ENCODE measurements at places on chromosomes 12 and 14.

DNA sequence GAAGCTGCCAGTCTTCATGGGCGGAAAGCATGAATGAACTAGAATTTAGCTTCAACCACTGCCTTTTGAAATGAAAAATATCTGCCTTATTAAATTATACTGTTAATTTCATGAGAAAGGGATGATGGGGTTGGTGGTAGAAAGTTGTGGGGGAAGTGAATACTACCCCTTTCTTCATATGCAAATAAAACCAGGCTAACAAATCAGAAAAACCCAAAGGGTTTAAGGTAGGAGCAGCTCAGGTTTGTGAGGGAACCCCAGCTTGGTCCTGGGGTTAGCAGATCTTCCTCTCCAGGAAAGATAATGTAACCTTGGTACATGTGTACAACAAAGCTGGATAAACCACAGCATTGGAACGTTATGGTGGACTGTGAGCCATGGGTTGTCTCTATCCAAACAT is 84.0 kb downstream of the PPP2R5C start:
- DNase-seq, result no peak

DNA sequence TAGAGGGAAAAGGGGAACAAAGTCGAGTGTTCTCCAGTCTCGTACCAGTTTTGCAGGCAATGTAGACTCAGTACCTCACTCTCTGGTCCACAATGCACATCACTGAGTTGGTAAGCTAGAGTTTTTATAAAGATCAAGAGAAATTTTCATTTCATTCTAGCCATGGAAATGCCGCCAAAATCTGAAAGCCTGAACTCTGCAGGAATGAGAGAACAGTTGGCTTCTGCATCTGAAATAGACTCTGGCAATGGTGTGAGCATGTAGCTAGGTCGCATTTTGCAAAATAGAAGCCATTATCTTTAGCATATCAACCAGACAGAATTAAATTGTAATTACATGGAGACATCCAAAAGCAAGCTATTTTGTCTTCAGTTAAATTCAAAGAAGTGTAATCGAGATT is 381.0 kb downstream of the NOVA1 start:
- DNase-seq, result no peak

GRCh38 chr12:100128512-100128908 is 14.2 kb downstream of the BLTP3B start:
- DNase-seq, result no peak

DNA sequence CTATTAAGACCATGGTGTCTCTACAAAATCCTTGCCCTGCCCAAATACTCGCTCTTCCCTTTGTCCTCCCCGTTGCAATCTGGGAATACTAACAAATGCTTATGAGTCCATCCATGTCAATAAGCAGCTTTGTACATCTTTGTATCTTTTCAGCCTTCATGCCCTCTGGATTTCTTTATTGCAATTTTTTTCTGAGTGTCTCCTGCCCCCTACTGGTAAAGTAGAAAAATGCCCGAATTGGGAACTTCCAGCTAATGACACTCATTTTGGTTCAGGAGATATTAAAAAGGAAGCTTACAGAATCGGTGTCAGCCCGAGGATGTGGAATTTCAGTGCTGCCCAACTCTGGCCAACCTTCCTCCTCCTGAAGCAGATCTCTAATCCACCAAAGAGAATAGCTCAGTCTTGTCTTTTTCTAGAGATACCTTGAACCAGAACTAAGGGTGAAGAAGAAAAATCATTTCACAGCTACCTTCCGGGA is 46.0 kb downstream of the SH2B3 start:
- no peak for DNase-seq

DNA sequence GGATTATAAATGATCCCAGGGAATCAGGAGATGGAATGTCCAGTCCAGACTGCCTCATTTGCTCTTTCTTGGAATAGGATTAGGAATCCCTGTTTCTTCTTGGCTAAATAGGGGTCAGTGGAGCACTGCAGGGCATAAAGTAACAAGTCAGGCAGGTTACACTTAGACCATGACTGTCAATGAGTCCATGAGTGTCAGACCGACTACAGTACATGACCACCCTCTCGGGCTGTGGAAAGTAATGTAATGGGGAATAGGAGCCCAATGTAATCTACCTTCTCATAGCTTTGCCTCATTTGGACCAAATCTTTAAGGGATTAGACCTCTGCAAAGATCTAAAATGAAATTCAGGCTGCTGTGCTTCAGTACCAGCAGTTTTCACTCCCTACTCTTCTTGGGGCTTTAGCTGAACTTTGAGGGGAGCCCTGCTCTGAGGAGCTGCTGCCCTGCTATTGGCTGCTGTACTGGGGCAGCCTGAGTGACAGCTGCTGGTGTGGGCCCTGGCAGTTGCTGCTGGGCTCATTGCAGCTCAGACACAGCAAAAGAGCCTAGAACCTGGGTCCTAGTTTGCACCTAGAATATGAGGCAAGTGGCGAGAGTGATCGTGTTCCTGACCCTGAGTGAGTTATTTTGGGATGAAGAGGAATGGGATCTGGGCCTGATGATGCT is 62.2 kb upstream of the OR4E1 start:
- no peak for DNase-seq

DNA sequence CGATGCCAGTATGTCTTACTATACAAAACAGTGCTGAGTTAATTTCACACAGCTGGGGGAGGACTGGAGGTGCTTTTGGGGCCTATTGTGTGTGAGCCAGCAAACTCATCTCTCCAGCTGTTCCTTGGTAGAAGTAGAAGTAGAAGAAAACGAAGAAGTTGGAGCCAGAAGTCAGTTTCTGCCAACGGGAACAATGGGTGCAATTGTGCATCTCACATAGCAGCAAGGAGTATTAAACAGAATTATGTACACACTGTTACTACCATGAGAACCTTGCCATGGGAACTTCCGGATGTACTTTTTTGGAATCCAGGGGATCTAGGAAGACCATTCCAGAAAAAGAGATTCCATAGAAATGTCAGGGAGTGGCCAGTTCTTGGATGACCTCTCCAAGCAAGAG is 88.6 kb downstream of the VCPKMT start:
- DNase-seq, result no peak

GRCh38 chr12:46217541-46218321 is 51.1 kb downstream of the SLC38A1 start:
- DNase-seq, result no peak

- DNase-seq, result no peak
These were observed 47.7 kb downstream of the BCL11B start for GRCh38 chr14:99224116-99224910.

DNA sequence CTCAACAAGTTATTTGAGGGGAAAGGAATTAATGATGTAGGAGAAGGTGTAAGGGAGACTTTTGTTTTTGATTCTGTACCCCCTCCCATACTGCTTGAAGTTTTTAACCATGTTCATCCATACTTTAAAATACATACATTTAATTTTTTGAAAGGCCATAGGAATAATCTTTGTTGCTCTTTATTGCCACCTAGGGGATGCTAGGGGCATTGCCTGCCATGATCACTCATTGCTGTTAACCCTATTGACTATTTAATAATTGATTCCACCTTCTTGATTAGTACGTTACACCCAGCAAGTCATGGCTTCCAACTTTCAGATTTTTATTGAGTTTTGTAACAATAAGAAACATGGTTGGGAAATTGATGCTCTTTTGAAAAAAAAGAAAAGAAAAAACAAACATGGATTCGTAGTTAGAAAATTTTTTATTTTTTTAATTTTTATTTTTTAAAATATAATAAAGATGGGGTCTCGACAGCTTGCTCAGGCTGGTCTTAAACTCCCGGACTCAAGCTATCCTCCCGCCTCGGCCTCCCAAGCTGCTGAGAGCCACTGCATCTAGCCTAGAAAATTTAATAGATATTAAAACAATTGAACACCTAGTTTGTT is 8.5 kb upstream of the PRKAB1 start:
- DNase-seq, result no peak

DNA sequence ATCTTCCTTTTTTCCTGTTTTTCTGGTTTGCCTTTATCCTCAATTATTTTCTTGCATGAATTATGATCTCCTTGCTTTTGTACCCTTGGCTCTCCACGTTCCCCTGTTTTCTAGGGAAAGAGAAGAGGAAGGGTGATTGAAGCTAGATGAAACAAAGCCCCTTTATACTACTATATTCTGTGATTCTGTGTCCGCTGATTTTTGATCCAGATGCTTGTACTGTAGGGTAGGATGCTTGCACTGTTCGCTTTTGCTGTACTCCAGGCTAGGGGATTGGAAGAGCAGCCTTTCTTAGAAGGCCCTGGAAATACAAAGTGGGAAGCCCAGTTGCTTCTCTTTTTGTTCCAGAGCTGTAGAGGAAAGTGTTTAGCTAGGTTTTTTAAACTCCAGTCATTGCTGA is 35.1 kb upstream of the KLHDC2 start:
- DNase-seq, result no peak

DNA sequence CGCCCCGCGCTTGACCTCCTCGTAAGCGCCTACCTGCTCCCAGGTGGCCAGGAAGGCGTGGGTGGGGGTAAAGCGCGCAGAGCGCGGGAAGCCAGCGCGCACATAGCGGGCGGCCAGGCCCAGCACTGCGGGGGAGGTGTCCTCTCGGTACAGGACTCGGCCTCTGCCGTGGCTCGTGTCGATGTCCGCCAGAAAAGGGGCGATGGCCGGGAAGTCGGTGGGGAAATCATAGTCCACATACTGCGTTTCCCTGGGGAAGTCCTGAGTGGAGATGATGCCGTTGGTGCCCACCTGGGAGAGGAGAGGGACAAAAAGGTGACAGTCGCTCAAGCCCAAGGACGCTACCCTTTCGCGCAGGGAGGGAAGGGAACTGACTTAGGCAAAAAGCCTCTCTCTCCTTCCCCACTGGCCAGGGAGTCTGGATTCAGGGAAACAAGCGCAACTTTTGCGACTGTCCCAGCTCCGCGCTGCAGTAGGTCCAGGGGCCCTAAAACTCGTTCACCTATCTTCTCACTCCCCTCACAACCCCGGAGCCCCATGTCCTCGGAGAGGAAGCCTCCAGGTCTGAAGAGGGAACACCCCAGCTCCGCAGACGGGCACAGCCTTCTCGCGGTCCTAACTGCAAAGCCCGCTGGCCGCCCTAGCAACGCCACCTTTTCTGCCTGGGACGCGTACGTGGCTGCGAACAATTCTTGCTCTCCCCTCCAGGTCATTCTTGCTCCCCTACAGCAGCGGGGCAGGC is 815 bp downstream of the NID2 start:
- DNase-seq, result no peak

DNA sequence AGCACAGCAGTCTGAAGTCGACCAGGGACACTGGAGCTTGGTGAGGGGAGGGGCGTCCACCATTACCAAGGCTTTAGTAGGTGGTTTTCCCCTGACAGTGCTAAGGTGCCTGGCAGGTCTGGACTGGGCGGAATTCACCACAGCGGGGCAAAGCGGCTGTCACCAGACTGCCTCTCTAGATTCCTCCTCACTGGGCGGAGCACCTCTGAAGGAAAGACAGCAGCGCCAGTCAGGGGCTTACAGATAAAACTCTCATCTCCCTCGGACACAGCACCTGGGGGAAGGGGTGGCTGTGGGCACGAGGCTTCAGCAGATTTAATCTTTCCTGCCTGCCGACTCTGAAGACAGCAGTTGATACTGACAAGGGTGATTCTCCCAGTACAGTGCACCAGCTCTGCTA is 39.1 kb downstream of the DDHD1 start:
- no peak for DNase-seq

- DNase-seq, result no peak
These were observed 620 bp downstream of the C1S start for GRCh38 chr12:7061138-7061537.

DNA sequence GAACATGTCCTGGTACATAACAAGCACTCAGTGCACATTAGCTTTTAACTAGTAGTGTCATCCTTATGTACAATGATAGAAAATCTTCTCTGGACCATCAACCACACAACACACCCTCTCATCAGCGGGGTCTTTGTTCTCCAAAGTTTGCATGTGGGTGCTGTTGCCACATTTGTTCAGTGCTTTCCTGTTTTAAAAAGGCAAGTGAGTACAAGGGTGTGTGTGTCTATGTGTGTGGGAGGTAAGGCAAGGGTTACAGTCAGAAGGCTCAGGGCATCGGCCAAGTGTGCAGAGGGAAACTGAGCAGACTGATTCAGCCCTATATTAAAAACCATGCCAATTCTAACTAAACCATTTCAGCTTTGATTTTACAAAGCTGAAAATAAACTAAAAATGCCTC is 17.9 kb downstream of the KRT76 start:
- DNase-seq, result no peak

- DNase-seq, result no peak
These were observed 82.3 kb downstream of the RGS6 start for GRCh38 chr14:72014486-72014885.

GRCh38 chr12:21416511-21417121 is 20.8 kb upstream of the PYROXD1 start:
- DNase-seq, result no peak

- DNase-seq, result no peak
These were observed 1541.7 kb upstream of the FLRT2 start for GRCh38 chr14:83988275-83988674.

DNA sequence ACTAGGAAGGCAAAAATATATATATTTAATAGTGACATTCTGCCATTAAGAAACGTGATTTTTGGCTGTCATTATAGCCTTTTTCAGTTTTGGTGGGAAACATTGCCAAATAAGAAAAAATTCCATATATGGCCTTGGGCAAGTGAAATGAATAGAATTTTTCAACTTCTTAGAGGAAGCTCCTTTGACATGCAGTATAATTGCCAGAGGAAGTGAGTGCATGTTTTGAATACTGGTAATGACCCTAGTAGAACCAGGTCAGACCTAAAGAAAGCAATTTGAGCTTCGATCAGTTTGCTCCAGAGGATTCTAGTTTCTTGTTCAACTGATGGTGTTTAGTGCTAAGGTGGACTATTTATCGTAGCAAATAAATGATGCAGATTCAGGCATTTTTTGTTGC is 26.2 kb upstream of the TRIM9 start:
- DNase-seq, result no peak

DNA sequence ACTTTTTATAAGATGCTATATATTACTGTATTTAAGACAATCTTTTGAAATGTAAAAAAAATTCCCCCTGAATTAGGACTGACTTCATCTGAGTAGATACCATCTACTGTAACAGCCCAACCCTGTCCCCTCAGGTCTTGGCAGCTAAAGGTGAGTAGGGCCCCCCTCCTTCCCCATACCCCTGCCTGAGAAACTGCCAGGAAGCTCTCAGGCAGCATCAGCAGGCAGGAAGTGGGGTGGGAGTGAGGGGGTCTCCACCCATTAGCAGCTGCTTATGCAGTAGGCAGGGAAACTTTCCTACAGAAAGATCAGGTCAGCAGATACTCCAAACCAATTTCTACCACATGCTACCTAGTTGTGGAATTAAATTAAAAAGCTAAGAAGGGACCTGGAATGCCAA is 62.5 kb downstream of the PAX9 start:
- DNase-seq, result no peak

DNA sequence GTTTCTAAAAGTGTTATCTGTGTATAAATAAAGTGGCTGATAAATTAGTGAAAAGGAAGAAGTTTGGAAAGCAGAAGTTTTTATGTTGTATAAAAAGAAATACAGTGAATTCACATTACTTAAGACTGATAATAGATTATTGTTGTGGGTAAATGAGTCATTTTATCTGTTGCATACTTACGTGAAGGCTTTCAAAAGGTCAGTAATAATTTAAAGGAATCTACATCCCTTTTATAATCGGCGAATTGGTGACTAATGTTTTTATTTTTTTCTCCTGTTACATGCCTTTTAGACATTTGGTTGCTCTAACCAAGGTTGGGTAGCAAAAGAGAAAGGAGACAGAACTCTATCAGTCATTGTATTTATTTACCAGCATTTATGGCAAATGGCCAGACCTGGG is 155.9 kb downstream of the SLC41A2 start:
- DNase-seq, result no peak

Measured in stimulated activated CD4-positive, alpha-beta T cell treated with anti-CD3 and anti-CD28 coated beads, TNF-alpha, amount 100 ng/mL, for 24 hours (primary cell).